ENCODE measurements at places on chromosomes 7 and 10. TPM values are rescaled to one million over a fixed set of nuclear protein-coding genes. Genes with fewer than 3 reads are reported as not detected.
A peak's percentile ranks its signal among the peaks of the same experiment; 100 is the strongest.

RBM20 gene
- 0.37 TPM for total RNA-seq

BTBD16 gene
- total RNA-seq: not detected

GRCh38 chr10:18164093-18164492 is 23.9 kb downstream of the CACNB2 start:
- DNase-seq: no peak
- H3K27me3 ChIP-seq: no peaks in the 10 kb centered on the region
- no peaks in the 10 kb centered on the region for H3K36me3 ChIP-seq

- peaks cover 11% of the 10 kb centered on the region for H3K4me1 ChIP-seq
- peaks cover 18% of the 10 kb centered on the region for H3K27me3 ChIP-seq
- peaks cover 6% of the 10 kb centered on the region for H3K36me3 ChIP-seq
- peak overlapping the region; percentile 53 for H3K4me3 ChIP-seq
These were observed 25.0 kb downstream of the SHH start for GRCh38 chr7:155787171-155787851.

- no peak overlapping the region for H3K4me3 ChIP-seq
- DNase-seq: no peak
- H3K27me3 ChIP-seq: peaks cover 6% of the 10 kb centered on the region
- peaks cover 5% of the 10 kb centered on the region for H3K4me1 ChIP-seq
- no peaks in the 10 kb centered on the region for H3K36me3 ChIP-seq
These were observed 322.9 kb downstream of the PRPF18 start for GRCh38 chr10:13909516-13910258.

All from activated T-cell treated with anti-CD3 and anti-CD28 coated beads, Interleukin-2, amount 50 U/mL, for 72 hours (primary cell).